Fibroblast of skin of left quadriceps (primary cell): ENCODE measurements at places on chromosomes 3 and 15.

GRCh38 chr15:67731112-67731721, 94.1 kb upstream of the SKOR1 start:
- DNase-seq, result no peak

DNA sequence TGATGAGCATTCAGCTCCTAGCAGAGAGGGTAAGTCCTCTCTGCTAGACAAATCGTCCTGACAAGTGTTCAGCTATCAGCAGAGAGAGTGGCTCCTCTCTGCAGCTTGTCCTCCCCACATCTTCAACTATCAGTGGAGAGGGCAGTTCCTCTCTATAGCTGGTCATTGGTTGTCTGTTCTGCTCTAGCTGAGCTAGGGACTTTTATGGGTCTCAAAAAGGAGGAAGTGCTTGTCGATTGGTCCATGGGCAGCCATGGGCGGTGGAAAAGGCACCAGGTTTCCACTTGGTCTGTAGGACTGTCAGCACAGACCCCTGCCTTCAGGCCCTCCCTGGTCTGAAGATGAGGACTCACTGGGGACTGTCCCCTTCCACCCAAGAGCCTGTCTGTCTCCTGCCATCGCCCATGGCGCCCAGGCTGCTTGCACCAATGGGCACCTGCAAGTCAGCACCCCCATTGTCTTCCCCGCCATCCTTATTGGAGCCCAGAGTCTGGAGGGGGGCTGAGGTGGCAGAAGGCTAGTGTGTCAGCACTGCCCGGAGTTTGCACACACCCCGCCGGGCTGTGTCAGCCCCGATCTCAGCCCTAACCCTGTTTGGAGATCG, 264.7 kb downstream of the ZBBX start:
- DNase-seq, result no peak

- no peak for DNase-seq
Observed at GRCh38 chr3:101725194-101725889, 928 bp downstream of the CEP97 start.

GRCh38 chr15:50168379-50168778, 13.6 kb upstream of the SLC27A2 start:
- no peak for DNase-seq
